Fibroblast of skin of left quadriceps (primary cell): ENCODE measurements at places on chromosomes 16 and 17.

DNA sequence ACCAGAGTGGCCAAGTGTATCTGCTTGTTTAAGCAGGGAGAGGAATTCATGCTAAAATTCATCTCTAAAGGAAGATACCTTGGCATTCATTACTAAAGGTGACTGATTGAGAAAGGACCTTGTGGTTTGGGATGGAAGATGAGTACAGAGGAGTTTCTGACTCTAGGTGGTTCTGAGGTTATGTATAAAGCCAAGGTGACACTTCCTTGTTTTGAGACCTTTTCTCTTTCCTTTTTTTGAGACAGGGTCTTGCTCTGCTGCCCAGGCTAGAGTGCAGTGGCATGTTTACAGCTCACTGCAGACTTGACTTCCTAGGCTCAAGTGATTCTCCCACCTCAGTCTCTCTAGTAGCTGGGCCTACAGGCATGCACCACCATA is 9.1 kb downstream of the ABHD15 start:
- DNase-seq, result no peak

DNA sequence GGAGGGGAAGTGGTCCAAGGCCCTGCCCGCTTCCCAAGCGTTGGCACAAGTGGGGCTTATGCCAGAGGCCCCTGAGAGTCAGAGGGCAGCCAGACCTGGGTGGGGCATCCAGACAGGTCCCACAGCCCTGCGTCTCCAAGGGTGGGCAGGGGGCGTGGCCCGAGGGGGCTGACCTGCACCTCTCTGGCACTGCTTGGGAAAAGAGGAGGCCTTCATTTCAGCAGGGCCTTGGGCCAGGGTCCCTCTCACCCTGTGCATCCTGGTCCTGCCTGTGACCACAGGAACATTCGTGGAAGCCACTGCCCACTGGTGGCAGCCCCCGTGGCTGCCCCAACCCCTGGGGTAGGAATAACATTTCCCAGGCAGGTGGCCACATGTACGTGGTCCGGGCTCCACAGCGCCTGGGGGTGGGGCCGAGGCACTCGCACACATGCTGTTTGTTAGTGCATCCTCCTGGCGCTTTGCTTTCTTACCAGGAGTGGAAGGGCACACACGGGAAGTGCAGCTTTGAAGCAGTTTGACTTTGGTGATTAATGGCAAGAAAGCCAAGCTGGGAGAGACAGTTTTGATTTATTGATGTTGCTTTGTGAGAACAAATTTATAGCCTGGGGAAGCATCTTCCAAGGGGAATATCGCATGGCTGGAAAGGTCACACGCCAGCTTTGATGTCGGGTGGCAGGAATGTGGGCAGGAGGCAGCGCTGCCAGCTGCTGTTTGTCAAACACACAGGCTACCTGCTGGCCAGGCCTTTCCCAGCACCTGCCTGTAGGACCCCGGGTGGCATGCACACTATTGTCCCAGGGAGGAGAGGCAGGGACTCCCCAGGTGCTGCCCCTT is 4.3 kb downstream of the CENPX start:
- no peak for DNase-seq

DNA sequence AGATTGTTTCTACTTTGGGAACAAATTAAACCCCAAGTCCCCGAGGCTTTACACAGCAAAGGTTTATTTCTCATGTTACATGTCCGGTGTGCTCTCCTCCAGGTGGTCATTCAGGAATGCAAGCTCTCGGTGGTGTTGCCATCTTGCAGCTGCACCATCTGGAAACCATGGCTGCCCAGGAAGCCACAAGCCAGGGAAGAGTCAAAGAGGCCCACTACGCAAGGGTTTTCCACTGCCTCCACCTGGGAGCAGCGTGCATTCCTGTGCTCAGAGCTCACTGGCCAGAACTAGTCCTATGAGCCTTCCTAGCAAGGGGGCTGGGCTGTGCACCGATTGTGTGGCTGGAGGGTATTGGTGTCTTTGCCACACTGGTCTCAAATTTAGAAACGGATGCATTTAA is 128.8 kb upstream of the FOXF1 start:
- DNase-seq, result no peak

DNA sequence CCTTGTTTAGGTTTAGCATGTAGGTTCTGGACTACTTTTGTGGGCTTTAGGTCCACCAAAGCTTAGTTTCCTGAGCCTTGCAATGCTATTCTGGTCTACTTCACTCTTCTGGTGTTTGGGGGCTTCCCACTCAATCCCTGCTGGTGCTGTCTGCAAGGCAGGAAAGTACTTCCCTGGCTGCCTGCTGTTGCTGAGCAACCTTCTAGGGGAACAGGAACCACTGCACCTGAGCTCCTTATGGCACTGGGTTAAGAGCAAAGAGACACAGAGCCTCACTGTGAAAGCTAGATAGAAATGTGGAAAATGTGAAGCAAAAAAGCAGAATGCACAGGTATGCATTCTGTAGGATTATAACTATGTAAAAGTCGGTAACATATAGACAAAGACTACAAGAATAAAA is 17.0 kb downstream of the MPO start:
- no peak for DNase-seq

DNA sequence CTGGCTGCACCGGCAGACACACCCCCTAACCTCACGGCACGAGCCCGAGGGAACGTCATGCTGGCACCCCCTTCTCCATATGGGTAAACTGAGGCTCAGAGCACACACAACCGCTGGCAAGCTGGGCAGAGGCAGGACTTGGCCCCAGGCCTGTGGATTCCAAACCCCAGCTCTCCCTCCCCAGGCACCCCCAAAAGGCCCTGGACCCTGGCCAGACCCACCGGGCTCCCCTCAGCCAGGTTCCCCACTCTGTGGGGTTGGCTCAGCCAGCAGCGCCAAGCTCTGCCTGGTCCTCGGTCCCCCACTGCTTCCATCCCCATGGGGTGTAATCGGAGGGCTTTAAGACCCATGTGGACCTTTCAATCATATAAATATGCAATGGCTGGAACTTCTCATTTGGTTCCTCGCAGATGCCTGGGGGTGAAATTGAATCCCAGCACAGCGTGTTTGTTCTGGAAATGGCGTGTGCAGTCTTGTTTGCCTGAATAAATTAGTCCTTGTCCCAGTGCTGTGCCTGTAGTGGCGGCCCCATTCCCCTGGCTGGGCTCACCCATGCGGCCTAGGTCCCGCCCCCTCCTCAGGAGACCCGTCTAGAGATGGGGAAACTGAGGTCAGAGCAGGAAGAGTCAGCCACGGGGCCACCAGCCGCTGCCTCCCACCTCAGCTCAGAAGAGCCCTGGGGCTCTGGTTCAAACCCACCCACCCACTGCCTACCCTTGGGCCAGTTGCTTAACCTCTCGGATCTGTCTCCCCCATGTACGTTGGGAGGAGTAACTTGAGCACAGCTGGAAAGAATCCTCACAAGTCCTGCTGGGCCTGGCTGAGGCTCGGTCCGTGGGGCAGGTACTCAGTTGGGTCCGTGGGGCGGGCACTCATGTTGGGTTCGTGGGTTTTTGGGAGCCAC is 57.3 kb downstream of the ZFPM1 start:
- DNase-seq, result no peak

DNA sequence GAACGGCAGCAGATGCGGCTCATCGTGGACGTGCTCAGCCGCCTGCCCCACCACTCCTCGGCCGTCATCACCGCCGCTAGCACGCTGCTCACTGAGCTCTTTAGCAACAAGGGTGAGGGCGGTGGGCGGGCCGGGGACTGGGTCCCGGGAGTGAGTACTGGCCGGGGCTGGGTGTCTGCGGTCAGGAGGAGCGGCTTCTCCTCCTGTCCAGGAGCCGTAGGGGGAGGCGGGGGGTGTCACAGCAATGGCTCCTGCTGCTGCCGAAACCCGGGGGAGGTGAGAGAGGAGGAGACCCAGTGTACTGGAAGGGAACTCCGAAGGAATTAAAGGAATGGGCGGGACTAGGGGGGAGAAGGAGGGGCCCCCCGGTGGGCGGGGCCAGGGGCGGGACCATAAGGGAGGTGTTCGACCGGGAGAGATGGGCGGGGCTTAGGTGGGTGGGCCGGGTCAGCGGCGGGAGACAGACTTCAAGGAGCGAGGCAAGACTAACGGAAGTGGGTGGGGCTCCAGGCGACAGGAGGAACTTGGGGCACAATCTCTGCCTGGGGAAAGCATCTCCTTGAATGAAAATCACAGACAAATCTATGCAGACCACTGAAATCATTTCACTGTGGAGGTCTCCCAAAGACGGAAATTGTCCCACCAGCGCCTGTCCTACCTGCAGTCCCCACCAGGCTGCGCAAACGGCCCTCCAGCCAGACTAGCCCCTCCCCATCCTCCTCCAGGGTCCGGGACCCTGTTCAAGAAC is 2.4 kb downstream of the NAGS start:
- peak; percentile 91 for DNase-seq

DNA sequence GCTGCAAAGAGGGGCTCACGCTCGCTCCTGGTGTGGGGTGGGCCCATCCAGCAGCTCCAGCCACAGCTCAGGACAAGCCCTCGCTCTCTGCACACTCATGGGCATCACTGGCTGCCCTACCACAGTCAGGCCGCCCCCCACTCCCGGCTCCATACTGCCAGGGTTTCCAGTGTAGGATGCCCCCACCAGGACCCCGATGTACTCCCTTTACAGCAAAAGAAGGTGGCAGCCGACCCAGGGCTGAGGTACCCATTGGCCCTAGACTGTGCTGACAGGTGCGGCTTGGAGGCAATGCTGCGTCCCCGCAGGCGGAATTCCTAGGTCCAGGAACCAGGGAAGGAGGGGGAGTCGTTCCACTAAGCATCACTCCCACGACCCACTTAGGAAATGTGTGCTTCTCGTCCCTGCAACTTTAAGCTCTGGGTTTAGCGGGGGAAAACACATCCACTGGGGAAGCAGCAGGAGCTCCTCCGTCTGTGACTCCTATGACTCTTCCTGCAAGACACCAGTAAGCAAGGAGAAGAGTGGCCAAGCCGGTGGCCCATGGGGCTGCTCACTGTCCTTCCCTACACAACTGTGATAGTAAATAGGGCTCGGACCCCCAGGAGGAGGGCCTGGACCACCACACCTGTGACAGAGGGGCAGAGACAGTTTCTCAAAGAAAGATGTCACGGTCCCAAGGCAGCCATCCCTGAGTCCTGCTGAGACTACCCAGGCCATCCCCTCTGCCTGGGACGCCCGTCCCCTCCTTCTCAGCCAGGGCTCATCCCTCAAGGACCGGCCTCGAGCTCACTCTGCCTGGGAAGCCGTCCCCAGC is 13.1 kb downstream of the CORO7 start:
- DNase-seq, result no peak

DNA sequence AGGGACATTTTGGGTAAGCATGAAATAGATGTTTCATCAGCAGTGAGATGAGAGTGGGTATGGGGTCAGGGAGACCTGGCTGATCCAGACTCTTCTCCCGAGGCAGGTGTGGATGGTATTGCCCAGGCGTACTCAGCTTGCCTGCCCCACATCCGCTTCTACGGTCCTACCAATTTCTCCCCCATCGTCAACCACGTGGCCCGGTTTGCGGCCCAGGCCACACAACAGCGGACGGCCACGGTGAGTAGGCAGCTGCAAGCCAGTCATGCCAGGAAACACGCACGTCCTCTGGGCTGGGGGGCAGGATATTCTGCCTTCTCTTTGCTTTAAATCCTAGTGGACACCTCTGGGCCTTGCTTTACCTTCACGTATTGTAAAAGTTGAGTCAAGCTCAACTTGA is 44.7 kb downstream of the CPNE2 start:
- DNase-seq, result no peak

GRCh38 chr17:57604771-57605674 is 140.1 kb downstream of the CCDC182 start:
- no peak for DNase-seq
